SHP77 treated with DMSO at 0.1 percent for 48 hours (cell line): ENCODE measurements at places on chromosomes 5 and 9.

GRCh38 chr5:118723021-118723338 lies 265.4 kb downstream of the DTWD2 start:
- no peak for DNase-seq

DNA sequence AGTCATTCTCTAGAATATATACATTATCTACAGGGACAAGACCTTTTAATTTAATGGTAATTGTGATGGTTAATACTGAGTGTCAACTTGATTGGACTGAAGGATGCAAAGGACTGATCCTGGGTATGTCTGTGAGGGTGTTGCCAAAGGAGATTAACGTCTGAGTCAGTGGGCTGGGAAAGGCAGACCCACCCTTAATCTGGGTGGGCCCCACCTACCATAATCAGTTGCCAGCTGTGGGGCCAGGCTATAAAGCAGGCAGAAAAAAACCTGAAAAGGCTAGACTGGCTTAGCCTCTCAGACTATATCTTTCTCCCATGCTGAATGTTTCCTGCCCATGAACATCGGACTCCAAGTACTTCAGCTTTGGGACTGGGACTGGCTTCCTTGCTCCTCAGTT lies 112.2 kb upstream of the SMC2 start:
- no peak for DNase-seq

DNA sequence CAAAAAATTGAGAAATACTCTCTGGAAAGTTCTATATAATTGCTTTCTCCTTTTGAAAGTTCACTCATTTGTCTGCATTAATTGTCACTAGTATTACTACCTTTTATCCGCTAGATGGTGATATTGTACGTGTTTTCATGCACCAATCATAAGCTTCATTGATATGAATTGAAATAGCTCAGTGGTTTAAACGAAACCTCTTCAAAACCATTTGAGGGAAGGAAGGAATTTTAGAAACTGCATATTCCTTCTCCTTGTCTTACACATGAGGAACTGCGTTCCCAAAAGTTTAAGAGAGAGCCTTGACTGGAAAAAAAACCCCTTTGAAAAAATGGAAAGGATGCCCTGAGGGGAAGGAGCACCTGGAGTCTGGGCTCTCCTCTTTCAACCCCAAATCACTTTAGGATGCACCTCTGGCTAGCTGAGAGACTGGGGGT lies 98.6 kb downstream of the YTHDC2 start:
- DNase-seq = peak; percentile 26

- no peak for DNase-seq
Observed at GRCh38 chr5:168865968-168866367, 286.8 kb upstream of the PANK3 start.

DNA sequence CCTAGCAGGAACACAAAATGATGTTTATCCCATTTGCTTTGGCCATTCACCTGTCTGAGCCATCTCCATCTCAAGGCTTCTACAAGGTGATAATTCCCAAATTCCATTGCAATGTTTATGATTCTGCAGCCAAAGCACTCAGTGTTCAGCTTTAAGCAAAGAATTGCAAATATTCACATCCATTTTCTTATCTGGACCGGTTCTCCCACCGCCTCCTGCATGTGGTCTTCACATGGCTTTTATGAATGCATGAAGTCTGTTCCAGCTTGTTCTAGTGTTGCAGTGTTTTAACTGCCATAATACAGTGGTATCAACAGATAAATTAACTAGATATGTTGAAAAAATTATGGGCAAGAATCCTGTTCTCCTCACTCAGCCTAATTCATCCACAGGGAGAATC lies 443.0 kb upstream of the KLF4 start:
- DNase-seq = no peak

- no peak for DNase-seq
Observed at GRCh38 chr5:148388696-148389095, 4.9 kb downstream of the FBXO38 start.

DNA sequence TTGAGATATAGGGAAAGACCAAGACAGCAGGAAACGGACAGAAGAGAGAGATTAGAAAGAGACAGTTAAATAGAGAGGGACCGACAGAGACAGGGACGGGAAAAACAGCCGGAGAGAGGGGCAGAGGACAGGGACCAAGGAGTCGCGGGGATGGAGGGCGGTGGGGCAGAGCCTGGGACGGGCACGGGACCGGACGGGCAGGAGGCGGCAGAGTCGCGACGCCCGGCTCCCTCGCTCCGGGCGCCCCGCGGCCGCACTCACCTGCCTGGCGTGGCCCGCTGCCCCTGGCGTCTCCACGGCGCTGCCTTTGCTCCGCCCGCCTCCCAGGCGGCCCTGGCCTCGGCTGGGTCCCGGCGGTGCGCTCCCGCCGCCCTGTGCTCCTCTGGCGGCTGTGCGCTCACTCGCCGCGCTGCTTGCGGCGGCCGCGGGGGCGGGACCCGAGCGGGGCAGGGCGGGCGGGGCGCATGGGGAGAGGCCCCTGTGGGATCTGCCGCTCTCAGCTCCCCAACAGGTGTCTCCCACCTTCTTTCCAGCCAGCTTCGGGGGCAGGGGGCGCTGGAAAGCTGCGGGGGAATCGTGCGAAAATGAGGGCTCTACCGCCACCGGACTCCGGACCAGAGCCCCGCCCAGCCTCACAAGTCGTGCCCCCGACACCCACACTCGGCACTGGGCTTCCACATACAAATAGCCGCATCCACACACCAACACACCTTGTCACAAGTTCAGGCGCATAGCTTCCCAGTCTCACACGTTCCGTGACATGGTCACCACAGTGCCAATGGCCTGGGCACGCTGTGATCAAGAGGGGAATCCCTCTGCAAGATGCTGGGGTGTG lies at the start of gene ARID3C:
ARID3C (minus strand) TSS at position 411 of the 835 bp plus-strand sequence. CDS start 1,052 bp downstream, outside the sequence.
- DNase-seq = no peak

- no peak for DNase-seq
Observed at GRCh38 chr9:81053298-81054025, 635.9 kb downstream of the TLE1 start.

- no peak for DNase-seq
Observed at GRCh38 chr5:171581781-171582180, 162.3 kb downstream of the FGF18 start.

DNA sequence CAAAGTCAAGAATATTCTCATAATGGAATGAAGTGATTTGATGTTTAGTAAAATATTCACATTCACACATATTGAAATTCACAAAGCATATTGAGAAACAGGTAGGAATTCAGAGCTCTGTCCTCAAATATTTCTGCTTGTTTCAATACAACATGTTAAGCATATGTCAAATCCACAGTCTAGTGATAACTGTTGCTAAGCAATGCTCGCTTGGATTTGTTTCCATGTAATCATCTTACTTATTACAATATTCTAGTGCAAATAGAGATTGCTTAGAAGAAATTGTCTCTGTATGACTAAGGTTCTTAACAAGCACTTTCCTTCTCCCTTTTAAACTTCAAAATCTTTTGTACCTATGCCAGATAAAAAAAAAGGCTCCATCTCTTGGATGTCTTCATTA lies 995.7 kb downstream of the CDH18 start:
- DNase-seq = no peak

DNA sequence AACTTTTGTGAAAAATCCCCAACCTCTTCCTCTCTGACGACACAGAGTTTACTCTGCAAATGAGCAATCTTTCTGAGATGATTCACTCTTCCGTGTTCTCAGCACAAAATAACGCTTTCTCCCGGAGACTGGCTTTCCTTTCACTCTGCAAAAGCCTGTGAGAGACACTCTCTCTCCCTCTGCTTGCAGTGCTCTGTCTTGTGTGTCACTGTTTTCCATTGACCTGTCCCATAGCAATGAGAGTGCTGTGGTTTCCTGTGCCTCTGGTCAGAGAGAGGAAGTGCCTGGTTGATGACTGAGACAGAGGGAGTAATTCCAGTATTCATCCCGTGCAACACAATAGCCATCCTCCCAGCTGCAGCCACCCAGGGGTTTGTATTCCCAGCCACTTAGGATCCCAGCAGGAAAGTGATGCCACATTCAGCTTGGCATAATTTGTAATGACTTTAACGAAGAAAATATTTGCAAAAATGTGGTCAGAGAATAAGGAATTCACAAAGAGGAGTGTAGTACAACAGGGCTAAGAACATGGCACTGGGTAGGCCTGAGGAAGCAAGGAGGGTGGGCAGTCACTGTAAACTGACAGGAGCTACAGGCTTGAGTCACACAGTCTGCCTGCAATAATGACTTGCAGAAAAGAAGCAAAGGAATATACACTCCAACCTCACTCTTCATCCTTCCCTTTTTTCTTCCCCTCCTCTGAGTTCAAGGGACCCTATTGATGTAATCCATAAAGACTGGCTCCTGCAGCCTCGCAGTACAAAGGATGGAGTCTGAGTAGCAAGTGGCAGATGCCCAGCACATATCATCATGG lies 463.5 kb upstream of the RGMB start:
- peak; percentile 23 for DNase-seq

DNA sequence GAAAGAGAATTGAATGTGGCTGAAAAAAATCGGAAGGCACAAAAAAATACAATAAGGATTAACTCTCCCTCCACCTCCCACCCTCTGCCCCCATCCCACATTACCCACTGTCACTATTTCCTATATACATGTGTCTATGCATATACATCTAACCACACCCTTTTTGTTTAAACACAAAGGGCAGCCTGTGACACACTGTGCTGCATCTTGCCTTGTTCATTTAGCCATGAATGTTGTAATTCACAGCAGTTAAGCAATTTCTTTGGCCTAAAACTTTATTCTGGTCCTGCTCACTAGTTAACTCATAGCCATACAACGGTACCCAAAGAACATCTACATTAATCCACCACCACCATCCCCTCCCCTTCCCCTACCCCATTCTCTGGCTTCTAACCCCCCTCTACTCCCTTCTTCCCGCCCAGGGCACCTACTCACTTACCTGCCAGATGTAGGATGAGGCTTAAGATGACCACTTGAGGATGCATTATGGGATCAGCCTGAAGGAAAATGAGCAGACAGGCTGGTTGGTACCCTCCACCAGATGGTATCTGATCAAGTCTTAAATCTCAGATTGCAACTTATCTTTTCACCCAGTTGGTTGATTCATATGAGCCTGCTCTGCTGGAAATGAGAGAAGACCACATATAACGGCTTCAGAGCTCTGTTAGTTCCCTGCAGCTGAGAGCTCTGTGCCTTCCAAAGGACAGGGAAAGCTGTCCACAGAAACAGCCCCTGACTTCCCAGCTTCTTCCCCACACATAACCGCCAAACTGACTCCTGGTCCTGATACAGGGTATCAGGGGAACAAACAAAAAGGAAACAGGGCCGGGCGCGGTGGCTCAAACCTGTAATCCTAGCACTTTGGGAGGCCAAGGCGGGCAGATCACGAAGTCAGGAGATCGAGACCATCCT lies 1.2 kb downstream of the HAVCR1 start:
- DNase-seq = no peak

DNA sequence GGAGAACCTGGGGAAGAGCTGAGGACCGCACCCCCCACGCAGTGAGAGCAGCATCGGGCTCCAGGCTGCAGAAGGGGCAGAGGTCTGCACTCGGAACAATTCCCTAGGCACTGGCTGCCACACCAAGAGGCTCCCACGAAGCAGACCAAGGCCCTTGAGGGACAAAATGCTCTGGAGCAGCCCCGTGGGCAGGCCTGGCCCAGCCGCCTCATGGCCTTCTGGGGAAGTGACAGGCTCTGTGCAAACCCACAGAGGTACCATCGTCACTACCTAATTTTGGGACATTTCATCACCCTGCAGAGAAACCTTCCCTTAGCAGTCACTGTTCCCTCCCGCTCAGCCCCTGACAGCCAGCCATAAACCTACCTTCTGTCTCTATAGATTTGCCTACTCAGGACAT lies 15.9 kb downstream of the FBXW5 start:
- DNase-seq = no peak

- DNase-seq = no peak
Observed at GRCh38 chr9:34220218-34220617, 41.4 kb downstream of the UBAP1 start.

DNA sequence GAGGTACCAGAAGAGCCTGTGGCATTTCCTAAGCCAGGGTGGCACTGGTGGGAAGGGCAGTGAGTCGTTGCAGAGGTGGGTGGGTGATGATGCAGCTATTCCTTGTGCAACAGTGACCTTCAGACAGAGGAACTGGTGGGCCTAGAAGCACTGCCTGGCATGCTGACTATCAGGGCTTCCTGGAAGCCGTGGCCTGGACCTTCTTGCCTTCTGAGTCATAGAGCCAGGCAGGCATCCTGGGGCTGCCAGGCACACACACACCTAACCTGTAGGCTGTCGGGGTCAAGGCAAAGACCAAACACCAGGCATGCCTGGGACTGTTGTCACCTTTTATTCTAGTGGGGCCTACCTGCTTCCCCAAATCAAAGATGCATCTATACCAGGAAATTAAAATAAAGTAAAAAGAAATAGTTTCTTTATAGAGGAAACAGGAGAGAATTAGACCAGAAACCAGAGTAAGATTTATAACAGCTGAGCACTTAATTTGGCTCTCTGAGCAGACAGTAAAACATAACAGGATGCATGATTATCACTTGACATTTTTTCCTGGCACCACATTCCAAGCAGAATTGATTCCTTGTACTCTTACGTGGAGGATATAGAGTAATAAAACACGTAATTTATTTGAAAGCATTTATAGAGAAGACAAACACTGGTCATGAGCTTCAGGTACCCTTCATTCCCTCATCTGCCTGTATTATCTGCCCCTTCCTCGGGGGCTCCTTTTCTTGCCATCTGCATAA lies 25.1 kb downstream of the NANS start:
- DNase-seq = no peak

DNA sequence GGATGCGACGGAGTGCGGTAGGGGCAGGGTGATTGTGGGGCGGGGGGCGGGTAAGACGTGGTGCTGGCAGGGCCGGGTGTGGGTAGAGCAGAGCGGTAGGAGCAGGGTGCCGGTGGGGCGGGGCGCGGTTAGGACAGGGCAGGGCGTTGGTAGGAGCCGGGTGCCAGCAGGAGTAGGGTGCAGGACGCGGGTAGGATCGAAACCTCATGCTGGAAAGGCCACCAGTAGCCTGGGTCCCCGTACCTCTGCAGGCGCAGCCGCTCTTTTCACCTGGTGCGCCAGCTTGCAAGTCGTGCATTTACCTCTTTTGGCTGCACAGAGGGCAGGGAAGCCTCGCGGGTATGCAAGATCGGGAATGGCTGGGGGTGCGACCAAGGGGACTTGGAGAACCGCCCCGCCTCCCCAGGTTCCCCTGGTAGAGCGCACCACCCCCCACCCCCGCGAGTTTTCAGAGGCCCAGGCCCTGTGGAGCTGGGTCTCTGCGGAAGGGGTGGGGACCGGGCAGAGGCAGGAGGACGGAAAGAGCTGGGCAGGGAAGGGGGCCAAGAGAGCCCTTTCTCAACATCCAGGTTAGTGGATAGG lies 104.8 kb upstream of the SIMC1 start:
- DNase-seq = no peak

- no peak for DNase-seq
Observed at GRCh38 chr5:42387563-42387962, 35.7 kb upstream of the GHR start.
